ENCODE measurements at places on chromosomes 7 and 10.
A peak's percentile ranks its signal among the peaks of the same experiment; 100 is the strongest.

- no peak for DNase-seq
Observed at GRCh38 chr7:144497282-144497681, 93.8 kb upstream of the NOBOX start.

GRCh38 chr7:69819333-69819705 lies 221.0 kb downstream of the AUTS2 start:
- no peak for DNase-seq

DNA sequence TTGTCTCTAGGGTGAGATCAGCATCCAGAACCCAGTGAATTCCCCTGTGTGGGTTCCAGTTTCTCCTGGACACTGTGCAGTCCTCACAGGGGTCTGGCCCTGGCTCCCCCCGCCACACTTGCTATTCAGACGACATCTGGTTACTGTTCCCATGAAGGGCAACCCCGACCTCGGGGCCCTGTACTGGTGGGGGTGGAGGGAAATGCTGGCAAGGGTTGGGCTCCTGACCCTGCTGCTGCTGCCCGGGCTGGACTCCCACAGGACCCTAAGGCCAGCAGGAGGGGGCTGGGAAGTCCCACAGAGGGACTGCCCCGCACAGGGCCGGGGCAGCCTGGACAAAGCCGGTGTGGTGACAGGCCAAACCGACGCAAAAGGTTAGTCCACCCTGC lies 768 bp upstream of the CPA1 start:
- DNase-seq: no peak

DNA sequence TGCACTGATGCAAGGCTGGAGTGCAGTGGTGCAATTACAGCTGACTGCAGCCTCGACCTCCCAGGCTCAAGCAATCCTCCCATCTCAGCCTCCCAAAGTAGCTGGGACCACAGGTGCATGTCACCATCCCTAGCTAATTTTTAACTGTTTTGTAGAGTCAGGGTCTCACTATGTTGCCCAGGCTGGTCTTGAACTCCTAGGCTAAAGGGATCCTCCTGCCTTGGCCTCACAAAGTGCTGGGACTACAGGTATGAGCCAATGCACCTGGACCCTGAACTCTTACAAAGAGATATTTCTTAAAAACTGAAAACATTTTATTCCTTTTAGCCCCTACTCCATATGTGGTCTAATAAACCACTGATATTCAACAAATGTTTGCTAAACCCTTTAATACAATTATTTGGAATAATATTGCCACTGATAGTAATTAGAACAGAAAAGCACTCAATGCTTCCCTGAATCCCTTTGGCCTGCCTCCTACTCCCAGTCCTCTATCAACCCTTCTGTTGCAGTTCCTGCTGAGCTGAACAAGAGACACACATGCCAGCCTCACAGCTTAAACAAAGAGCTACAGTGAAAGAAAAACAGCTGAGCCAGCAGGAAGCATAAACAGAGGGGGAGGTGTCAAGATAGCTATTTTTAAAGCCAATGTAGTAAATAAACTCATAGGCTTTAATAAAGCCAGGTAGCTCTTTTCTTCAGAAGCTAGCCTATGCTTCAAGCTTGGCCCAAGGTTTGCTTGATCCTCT lies 7.0 kb upstream of the GNAI1 start:
- no peak for DNase-seq

GRCh38 chr7:50505553-50506210 lies 55.5 kb upstream of the FIGNL1 start:
- DNase-seq: no peak

DNA sequence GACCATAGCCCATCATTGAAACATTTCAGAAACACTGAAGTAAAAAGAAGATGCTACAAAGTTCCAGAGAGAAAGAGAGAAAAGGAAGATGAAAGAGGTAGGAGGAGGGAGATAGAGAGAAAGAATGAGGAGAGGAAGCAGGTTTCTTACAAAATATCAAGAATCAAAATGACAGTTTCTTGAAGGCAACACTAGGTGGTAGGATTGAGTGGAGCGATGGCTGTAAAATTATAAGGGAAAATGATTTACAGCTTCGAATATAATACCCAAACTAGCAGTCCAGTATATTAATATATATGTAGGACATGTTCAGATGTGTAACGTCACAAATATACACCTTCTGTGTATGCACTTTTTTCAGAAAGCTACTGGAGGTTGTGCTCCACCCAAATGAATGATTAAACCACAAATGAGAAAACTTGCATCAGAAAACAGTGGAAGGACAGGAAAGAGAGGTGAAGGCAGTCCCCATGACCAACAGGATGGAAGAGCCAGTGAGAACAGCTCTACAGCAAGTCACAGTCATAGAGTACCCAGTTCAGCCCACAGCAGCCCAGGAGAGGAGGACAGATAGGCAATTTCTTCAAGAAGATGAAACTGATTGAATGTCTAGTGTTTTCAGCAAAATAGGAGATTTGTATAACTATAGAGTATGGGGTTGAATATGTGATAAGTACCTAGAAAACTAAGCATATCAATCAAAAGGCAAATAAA lies 151.5 kb upstream of the TARP start:
- DNase-seq: no peak

DNA sequence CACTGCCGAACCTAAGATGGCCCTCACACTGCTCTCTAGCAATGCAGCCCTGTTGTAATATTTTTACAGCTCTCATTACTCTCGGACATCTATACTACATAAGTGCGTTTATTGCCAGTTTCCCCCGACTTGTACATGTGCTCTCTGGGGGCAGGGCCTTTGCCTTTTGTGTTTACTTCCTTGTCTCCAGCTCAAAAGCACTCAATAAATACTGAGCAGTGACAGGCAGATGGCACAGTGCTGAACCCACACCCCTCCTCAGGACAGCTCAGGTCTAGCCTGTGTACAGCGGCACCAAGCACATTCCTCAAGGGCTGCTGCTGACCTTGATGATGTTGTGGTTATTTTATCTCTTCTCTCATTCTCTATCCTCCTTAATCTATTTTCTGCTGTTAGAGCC lies 68.0 kb upstream of the ELMO1 start:
- DNase-seq: no peak

DNA sequence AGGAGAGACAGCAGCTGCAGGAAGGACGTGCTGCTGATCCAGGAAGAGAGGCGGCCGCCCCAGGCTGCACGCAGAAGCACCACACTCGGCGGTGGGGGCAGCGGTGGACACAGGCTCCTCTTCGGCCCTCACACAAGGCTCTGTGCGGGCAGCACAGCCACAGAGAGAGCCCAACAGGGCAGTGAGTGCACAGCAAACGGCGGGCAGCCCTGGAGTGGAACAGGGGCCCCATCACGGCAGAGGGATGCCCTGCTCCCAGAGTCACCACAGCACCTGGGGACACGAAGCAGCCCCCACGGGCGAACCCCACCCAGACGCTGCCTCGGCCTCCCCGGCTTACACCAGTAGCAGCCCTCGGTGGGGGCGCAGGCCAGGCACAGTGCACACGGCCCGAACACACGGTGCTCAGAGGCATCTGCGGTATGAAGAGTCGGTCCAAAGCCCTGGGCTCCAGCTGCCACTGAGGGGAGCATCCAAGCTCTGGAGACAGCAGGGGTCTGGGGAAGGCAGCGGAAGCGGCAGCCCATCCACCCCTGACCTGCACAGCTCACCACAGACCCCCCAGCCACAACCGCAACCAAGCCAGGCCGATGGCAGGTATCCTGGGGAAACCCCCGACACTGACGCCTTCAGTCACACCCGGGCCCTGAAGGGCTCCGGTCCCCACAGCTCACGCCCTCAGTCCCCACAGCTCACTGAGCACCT lies 16.8 kb downstream of the NUDT1 start:
- peak; percentile 87 for DNase-seq

- no peak for DNase-seq
Observed at GRCh38 chr7:44949303-44949702, 29.5 kb downstream of the MYO1G start.

GRCh38 chr7:107012691-107013090 lies 31.8 kb upstream of the PRKAR2B start:
- no peak for DNase-seq

- DNase-seq: no peak
Observed at GRCh38 chr7:140512317-140513000, 33.2 kb upstream of the MKRN1 start.

DNA sequence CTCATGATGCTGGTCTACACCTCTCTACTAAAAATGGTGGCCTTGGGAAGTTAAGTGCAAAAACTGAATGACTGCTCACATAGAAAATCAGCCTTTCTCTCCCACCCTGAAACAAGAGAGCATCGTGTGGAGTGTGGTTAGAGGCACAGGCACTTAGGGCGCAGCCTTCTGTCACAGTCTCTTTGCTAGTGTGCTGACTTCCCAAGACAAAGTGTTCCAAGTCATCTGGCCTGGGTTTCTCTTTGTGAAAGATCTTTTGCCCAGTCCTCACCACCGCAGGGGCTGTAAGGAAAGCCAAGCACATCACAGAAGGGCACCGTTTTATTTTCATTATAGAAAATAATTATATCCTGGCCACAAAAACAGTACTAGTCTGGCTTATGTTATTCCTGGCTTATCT lies 12.5 kb downstream of the STN1 start:
- DNase-seq: no peak

GRCh38 chr10:127064474-127064873 lies 131.9 kb downstream of the INSYN2A start:
- no peak for DNase-seq

- no peak for DNase-seq
Observed at GRCh38 chr10:218798-219197, 83.5 kb downstream of the ZMYND11 start.

- peak; percentile 57 for DNase-seq
Observed at GRCh38 chr7:70694971-70695794, 436.8 kb upstream of the GALNT17 start.

DNA sequence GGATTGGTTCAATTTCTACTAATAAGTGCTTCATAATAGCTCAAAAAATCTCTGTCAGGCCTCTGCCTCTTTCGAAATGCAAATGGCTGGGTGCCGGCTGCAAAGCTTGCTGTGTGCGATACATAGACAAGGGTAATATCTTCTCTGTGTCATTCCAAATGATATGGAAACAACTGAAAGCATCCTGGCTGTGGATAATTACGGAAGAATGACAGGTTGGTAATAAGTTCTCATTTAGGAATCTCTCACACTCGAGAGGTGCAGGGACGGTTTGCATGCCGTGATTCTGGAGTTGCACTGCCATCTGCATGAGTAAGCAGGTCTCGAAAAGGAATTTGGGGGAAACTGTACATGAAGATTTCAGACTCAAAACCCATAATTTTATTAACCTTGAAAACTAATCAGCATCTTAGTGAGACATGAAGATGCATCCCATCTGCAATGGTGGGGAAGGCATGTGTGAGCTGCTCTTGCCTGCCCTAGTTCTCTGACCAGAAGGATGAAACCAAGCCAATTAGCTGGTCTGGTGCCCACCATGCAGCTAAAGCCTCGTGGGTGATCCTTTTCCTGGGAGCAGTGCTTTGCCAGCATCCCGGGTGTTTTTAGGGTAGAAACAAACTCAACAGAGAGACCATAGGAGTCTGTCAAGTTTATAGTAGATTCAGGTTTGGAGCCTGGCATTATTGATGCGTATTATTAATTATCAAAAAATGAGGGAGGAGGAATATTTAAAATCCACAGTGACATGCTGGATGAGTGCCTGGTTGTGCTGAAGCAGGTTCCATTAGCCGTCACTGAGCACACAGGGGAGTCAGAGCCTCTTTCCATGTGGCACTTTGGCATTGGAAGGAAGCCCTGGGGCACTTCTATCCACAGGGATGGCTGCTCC lies 503.6 kb upstream of the MGMT start:
- DNase-seq: no peak

- DNase-seq: no peak
Observed at GRCh38 chr7:36487756-36488336, 98.2 kb downstream of the ANLN start.

DNA sequence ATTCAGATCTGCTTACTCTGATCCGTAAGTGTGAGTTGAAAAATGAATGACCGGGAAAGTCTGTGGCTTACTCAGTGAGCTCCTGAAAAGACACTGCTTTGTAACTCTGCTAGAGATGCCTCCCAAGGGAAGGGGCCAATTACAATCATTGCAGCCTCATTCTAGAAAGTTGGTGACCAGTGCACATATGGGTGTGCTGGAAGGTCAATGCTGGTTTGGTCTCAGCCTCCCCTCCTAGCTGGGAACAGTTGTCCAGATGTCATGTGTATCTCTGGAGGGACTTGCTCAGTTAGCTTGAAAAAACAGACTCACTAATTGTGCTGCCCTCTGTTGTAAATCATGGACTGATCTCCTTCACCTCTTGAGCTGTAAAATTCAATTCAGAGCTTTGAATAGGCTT lies 405.0 kb downstream of the ADRA2A start:
- no peak for DNase-seq

DNA sequence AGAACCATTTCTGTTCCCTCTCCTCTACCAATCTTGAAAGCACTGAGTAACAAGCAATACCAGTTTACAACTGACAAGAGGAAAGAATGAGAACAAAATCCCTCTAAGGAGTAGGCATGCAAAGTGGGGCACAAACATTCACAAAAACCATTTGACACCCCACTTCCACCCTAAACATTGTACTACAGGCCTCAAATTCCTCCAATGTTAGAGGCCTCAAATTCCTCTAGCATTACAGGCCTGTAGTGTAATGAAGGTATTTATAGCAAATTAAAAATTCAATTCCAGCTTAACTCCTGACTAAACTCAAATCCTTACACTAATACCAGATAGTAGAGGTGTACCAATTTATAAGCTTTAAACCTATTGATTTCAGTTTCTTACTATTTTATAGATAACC lies 85.4 kb downstream of the SIRT1 start:
- no peak for DNase-seq

DNA sequence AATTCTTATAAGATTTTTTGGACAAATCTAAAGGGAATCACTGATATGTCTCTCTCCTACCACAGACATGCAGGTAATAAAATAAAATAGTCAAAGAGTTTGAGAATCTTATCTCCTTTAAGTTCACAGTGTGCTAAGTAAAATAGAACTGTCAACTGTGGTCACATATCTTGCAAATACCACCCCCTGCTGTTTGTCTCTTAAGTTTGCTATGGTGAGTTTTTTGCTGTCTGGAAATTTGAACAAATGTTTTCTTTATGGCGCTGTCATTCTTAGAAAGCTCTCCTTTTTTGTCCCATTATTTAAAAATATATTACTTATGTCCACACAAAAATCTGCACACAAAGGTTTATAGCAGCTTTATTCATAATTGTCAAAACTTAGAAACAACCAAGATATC lies 19.6 kb downstream of the GIMAP5 start:
- DNase-seq: no peak

DNA sequence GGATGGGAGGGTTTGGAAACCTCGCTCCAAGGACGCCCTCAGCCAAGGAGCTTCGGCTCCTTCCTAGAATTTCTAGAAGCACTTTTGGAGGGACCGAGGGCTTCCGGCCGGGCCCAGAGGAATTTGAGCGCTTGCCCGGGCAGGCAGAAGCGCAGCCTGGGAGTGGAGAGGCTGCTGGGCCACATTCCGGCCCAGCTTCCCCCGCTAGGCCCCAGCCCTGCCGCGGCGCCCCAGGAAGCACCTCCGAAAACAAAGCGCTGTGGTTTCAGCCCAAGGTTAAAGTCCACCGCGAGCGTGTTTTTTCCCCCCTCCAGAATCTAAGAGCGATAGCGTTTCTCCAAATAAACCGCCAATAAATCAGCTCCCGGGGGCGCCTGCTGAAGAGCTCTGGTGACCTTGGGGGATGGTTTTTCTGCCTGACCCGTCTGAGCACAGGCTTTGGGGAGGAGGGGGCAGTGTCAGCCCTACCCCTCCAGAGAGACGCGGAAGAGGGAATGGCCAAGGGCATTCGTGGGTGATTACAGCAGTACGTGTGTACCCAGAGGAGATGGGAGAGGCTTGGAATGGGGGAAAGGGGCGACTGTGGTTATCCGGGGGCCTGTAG lies 5.7 kb upstream of the TNRC18 start:
- DNase-seq: no peak

GRCh38 chr7:47503281-47503680 lies 78.6 kb downstream of the TNS3 start:
- no peak for DNase-seq

Measured in GM06990 (cell line).